ENCODE measurements at places on chromosomes 11 and 22. TPM values are rescaled to one million over a fixed set of nuclear protein-coding genes. Genes with fewer than 3 reads are reported as not detected.

Gene KCNK4
- not detected for total RNA-seq

Gene SLC6A5
- not detected for total RNA-seq

Gene ALDH3B2
- not detected for total RNA-seq

Gene EIF4ENIF1
- 29.5 TPM for total RNA-seq

Gene MGAT3
- total RNA-seq = 0.55 TPM

Gene TSPO
- total RNA-seq = 69.0 TPM

Gene OR52H1
- not detected for total RNA-seq

Gene APOL2
- total RNA-seq = 64.1 TPM

GRCh38 chr22:50264104-50264745 is 2.7 kb upstream of the MAPK12 start:
- no peak for DNase-seq

DNA sequence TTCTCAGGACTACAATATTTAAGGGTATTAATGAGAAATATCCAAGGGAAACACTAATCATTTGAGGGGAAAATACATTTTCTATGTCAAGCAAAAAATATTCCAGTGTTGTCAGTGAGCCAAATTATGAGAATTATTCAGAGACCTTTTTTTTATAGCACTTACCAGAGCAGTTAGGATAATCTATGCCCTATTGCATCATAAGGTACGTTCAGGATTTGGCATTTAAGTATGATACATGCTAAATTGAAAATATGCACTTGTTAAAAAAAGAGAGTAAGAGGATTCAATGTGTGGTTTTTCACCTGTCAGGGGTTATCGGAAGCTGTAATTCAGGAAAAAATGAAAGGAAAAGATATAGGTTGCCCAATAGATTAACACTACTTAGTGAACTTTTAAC is 17.2 kb upstream of the MPPED2 start:
- DNase-seq = no peak

DNA sequence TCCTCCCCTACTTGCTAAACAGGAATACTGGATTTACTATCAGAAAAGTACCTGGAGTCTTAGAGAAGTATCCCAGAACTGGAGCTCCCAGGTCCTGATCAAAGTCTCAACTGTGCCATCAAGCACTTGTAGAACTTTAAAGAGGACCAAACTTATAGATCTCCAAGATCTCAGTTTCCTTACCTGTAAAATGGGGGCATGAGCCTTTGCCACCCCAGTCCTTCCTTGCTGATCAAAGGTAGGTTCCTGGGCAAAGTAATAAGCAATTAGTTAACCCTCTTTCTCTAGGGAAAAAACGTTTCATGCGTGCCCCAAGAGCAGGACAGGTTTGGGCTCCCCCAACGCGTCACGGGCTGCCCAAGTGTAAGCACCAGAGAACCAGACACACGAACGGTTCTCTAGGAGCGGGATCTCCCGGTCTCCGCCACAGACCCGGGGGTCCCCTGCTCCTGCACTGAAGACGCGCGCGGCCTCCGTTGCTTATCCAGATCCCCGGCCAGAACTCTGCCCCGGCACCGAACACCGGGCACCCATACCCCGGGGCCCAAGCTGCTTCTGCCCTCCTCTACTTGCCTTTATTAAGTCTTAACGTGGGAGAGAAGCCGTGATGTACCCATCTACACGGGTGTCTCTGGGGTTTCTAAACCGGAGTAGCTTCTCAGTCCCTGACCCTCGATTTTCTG is 505 bp downstream of the ZNF214 start:
- no peak for DNase-seq

- no peak for DNase-seq
These were observed 94.1 kb upstream of the PRDM11 start for GRCh38 chr11:45052361-45052760.

GRCh38 chr11:31943056-31943780 is 132.1 kb upstream of the PAX6 start:
- DNase-seq = no peak

DNA sequence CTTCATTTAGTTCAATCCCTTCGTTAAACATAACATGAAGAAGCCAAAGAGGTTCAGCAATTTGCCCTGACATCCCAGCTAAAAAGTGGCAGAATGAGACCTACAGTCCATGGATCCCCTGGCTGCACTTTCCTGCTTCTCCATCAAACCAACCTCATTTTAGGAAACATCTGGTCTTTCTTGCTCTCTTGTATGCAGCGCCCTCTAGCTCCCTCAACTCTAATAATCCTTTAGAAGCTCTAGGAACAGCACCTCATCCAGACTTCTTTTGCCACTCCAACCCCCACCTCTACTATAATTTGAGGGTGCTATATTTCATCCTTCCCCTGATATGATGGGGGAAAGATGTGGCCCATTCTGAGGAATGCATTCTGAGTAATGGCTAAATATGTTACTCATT is 7.4 kb downstream of the CNTF start:
- no peak for DNase-seq

GRCh38 chr11:26953770-26954392 is 40.0 kb upstream of the FIBIN start:
- DNase-seq = no peak

- DNase-seq = no peak
These were observed 364.0 kb upstream of the FAT3 start for GRCh38 chr11:91860661-91861060.

DNA sequence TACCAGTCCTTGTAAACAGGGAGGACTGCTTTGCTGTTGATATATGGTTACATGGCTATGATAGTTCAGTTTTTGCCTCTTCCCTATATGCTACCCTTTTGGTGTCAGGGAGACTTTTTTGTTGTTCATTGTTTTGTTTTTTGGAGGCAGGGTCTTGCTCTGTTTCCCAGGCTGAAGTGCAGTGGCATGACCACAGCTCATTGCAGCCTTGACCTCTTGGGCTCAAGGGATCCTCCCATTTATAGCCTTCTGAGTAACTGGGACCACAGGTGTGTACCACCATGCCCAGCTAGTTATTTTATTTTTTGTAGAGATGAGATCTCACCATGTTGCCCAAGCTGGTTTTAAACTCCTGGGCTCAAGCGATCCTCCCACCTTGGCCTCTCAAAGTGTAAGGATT is 38.6 kb upstream of the SPTBN2 start:
- no peak for DNase-seq

DNA sequence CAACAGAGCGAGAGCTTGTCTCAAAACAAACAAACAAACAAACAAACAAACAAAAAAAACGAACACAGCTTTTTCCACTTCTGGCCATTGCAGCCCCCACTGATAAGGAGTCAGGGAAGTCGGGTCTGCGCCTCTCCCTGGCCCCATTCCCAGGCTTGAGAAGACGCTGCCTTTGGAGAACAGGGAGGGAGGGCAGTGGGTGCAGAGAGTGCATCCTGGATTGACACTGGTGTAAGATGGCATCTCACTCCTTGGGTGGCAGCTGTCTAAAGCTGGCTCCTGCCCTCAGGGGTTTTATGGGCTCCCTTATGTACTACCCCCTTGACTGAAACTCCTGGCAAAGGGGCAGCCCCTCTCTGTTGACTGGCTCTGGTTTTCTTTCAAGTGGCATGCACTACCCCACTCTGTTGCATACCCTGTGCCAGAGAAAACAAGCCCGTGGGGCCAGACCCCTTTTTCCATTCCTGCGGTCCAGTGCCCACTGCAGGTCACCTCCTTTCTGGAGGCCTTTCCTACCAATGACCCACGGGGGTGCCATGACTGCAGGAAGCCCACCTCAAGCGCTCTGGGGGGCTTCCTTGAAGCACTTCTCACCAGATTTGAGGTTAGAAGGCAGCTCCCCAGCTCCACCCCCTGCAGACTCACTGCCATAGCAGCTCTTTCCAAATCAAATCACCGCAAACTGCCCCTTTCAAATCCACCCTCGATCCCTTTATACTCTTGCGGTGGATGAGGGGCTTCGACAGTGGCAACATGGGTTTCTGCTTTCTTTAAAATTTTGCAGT is 12.7 kb downstream of the DRAP1 start:
- DNase-seq = no peak

DNA sequence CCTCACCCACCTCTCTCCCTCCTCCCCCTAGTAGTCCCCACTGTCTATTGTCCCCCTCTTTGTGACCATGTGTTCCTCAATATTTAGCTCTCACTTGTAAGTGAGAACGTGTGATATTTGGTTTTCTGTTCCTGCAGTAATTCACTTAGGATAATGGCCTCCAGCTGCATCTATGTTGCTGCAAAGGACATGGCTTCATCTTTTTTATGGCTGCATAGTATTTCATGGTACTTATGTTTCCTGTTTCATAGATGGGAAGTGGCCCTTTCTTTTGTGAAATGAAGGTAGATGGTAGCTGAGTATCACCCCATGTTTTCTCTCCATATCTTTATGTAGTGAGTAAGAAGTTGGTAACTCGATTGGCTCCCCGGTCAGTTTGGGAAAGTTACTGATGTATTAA is 66.6 kb upstream of the CREB3L1 start:
- DNase-seq = no peak

- DNase-seq = no peak
These were observed 34.4 kb downstream of the DRD2 start for GRCh38 chr11:113440816-113441215.

DNA sequence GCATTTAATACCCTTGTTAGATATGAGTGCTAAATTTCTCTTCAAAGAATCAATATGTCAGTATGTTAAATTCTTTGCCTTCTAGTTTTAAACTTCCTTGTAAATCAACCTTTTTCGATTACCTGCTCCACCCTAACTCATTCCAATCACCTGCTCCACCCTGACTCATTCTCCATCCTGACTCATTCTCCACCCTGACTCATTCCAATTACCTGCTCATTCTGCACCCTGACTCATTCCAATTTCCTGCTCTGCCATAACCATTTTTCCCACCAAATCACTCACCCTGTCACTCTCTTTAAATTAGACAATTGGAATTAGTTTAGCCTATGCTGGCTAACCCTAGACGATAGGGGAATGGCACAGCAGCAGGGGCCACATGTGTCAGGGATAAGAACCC is 519.5 kb upstream of the LRRC4C start:
- no peak for DNase-seq

DNA sequence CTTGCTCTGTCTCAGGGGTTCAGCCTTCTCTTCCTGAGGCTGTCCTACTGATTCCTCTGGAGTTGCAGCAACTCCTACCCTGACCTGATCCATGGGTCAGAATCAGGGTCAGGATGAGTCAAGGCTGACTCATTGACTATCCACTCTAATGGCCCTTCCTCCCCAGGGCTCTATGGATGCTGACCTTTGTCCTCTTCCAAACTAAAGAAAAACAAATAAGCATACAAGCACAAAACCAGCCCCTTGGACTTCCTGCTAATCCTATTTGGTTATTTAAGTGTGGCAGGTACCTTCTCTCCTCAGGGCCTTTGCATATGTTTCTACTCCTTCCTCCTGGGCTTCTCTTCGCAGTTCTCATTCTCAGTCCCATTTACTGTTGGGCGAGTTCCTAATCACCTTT is 204.5 kb upstream of the NAV2 start:
- DNase-seq = no peak

- no peak for DNase-seq
These were observed 51.0 kb upstream of the SC5D start for GRCh38 chr11:121241343-121242211.

DNA sequence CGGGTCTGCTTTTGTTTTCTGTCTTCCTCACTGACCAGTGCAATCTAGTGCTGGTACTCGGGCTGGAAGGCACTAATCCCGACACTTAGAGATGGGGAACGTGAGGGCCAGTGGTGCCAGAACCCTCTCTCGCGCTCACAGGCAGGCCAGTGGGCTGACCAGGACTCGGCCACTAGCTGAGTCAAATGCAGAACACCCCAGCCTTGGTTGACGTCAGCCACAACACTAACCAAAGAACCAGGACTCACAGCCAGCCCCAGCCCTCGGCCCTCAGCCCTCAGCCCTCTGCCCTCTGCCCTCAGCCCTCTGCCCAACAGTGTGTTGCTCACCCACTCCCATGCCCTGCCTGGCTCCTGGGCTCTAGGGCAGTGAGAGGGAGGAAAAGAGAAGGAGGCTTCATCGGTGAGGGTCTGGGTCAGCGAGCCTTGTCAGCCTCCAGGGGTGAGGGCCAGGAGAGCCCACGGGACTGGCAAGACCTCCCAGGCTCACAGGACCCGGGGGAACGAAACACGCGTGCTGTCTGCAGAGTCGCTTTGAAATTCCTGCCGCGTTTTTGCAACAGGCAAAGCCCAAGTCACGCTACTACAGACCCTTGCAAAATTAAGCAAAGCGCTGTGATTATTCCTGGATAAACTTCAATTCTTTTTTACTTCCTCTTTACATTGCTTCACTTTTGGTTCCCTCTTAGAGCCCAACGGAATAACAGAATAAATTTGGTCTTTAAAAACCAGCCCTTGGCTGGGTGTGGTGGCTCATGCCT is 27.5 kb downstream of the KIAA0930 start:
- no peak for DNase-seq

Measured in naive thymus-derived CD8-positive, alpha-beta T cell (primary cell).